Hepatic stellate cell (primary cell): ENCODE measurements at places on chromosomes 6 and 20.

GRCh38 chr6:119523556-119523955 is 174.0 kb upstream of the MAN1A1 start:
- no peak for DNase-seq

DNA sequence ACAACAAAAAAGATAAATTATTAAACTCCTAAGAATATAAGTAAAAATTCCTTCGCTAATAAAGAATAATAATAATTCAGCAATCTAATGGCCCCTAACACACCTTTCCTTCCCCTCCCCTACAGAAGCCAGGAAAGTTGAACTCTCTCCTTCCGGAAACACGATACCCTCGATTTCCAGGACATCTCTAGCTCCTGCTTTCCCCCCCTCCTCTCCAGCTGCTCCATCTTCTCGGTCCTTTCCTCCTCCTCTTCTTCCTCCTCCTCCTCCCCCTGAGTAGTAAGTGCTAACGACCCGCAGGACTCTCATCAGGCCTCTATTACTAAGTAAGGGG is 603 bp downstream of the TASP1 start:
- no peak for DNase-seq

- no peak for DNase-seq
Observed at GRCh38 chr6:133369773-133370272, 128.7 kb downstream of the EYA4 start.

- no peak for DNase-seq
Observed at GRCh38 chr20:62306414-62307187, 3.8 kb downstream of the ADRM1 start.

DNA sequence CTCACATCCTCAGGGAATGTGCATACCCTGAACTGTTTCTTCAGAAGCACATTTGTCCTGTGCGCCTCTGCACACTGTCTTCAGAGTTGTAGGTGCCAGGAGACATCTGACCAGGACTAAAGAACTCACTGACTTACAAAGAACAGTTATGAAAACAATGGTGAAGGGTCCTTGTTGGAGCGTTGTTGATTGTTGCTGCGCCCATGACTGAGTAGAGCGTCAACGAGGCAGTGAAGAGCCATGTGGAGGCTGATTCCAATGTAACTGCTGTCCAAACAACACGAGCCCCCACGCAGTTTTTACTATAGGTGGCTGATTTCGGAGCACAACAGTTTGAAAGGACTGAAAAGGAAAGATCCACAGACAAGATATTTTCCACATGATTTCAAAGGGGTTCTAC is 380.3 kb downstream of the CDH26 start:
- no peak for DNase-seq

DNA sequence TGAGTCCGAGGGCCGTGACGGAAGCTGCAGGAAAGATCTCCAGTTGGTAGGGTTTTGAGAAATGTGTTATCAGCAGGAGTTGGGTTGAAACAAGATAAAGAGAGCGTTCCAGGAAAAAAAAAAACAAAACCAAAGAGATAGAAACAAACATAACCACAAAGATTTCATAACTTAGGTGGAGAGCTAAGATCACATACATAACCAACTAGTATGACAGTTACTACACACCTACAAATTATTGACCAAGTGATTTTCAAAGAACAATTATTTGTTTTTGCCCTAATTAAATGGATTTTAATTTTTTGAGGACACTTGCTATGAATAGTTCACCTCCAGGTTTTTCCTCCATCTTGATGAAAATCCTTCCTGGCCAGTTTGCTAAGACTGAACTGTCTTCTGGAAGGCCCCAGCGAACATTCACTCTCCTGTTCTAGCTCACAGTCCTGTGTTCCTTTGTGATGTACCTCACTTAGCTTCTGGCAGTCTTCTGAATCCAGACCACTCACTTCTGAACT is 69.4 kb downstream of the SNX9 start:
- DNase-seq = no peak

GRCh38 chr6:164075981-164076615 is 661.6 kb downstream of the QKI start:
- no peak for DNase-seq

DNA sequence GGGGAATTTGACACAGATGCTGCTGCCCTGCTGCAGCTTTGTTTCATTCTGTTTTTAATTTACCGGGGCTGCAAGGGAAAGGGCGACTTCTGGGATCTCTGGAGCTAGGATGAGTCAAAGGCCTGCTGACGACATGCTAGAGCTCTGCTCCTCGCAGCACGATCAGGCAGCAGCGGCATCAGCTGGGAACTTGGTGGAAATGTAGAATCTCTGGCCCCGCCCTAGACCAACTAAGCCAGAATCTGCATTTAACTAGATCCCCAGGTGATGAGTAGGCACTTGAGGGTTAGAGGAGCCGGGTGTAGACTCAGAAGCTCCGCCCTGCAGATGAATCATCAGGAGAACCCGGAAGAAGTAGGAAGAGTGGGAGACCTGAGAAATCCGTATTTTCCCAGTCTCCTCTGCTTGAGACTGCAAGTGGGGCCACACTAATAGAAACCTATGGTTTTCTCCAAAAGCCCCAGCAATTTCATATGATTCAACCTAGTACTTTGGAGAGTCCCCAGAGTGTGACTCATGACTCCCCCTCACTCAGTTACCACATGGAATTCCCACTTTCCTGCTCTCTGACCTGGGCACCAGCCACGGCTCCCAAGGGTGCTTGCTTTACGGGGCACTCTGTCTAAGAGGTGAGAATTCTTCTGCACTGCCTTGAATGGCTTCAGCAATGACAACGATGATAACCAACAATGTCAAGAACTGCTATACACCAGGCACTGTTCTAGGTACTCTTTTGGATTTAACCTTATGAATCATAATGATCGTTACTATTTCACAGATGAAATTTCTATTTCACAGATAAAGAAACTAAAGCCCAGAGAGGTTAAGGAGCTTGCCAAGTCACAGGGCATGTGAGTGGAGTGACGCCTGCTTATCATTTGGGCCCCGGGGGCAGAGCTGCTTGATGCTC is 18.1 kb downstream of the TUBB2B start:
- no peak for DNase-seq

DNA sequence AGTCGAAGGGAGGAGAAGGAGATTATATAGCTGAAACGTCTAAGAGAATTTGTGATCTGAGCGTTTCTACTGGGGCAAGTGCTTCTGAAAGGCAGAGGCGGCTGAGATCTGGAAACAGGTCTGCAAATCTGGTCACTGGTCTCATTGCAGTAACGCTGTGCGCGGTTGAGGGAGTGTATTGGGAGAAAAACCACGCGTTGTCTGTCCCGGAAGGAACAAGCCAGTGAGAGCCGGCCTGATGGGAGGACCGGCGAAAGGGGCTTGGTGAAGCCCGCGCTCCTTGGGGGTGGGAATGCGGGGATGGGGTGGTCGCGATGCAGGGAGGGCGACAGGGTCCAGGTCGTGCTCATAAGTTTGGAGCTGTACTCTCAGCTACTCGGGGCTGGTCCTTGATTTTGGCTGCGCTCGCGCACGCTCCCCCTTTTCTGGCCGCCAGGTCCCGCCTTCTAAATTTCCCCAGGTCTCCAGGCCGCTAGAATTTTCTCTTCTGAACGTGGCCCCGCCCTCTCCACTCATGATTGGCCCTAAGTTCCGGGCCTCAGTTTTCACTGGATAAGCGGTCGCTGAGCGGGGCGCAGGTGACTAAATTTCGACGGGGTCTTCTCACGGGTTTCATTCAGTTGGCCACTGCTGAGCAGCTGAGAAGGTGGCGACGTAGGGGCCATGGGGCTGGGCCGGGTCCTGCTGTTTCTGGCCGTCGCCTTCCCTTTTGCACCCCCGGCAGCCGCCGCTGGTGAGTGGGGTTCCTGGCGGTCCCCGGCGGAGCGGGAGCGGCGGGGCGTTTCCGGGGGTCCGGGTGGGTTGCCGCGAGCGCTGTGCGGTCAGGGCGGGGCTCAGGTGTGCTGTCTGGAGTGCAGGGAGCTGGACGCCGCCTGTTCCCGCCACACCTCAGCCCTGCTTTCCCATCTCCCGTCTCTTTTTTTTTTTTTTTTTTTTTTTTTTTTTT is at the start of gene MICB:
Gene MICB (plus strand): TSS at position 615 of the 946 bp plus-strand sequence. CDS start 49 bp downstream, at position 664.
- peak; percentile 80 for DNase-seq

GRCh38 chr6:14423330-14423729 is 305.8 kb downstream of the CD83 start:
- no peak for DNase-seq

DNA sequence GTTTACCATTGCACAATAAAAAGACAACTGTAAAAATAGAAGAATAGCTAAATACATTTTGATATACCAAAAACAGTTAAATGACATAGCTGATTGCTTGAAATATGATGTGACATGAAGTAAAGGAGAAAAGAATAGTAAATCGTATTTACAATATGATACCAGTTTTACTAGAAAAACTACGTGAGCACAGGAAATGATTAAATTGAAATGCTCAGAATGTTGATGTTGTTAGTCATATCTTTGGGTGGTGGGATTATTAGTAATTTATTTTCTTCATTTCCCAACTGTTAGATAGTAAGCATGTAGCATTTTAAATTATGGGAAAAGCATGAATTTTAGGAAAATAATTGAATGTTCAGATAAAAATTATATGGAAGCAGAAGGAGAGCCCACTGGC is 268.3 kb upstream of the TAB2 start:
- DNase-seq = no peak

DNA sequence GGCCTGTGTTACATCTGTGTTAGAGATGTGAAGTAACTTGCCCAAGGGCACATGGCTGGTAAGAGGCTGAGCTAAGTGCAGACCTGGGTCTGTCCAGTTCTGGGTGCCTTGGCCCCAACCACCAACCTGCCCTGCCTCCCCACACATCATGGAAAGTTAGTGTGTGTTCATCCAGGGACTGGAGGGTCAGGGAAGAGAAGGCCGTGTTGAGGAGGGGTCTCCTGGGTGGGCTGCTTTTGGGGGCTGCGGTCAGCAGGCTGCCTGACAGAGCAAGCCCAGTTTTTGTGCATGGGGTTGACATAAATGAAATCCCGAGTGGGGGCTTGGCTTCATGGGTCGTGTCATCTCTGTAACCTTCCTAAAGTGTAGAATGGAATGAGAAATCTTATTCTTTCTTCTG is 10.9 kb downstream of the PYGB start:
- DNase-seq = no peak

- peak; percentile 3 for DNase-seq
Observed at GRCh38 chr6:144939921-144940320, 654.8 kb downstream of the UTRN start.

- no peak for DNase-seq
Observed at GRCh38 chr6:167079853-167080297, 43.0 kb upstream of the CCR6 start.

- no peak for DNase-seq
Observed at GRCh38 chr6:94600636-94601035, 976.7 kb upstream of the MANEA start.

DNA sequence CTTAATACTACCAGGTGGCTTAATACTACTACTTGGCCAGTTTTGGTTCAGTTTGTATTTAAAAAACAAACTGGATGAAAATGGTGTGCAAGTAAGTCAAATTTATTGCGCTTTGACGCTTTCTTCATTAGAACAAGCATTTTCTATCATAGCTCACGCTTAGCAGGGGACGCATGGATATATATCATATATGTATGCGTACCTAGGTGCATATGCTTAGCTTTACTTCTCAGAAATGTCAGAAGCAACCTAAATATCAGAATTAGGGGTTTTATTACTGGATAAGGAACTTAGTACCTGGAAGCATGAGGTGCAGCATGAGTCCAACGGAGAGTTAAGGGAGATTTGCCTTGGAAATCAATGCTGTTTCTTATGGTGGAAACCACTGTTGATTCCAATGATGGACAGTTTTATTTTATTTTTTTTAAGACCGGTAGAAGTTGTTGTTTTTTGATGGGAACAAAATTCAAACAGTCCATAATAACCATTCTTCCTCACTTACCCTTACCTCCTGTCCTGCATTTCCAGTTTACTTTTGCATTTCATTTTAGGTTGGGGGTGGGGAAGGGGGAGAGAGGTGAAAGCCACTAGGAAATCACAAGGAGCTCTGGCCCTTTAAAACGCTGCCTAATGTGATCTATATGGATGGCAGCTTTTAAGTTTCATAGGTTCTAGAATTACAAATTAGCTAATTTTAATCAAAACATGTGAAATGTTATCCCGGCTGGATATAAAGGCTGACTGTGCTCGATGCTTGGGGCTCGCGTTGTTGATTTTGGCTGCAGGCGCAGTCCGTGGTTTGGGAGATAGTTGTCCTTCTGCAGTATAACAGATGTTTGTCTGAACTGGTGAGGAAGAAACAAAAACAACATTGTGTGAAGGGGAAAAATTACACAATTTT is 2.1 kb downstream of the SOBP start:
- peak; percentile 37 for DNase-seq

DNA sequence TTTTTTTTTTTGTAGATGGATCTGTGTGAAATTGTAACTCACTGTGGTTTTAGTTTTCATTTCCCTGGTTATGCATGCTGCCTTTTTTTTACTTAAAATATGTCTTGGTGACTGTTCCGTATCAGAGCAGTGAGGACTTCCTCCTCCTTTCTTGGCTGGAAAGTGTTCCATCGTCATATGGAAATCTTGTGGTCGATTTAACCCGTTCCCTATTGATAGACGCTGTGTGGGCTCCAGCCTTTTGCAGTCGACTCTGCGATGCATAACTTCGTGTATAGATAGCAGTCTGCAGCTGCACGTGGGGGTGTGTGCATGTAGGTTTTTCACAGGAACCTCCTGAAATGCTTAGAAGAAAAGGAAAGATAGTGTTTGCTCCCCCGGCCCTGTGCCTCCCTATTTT is 28.1 kb upstream of the PNPLA1 start:
- DNase-seq = peak; percentile 54

DNA sequence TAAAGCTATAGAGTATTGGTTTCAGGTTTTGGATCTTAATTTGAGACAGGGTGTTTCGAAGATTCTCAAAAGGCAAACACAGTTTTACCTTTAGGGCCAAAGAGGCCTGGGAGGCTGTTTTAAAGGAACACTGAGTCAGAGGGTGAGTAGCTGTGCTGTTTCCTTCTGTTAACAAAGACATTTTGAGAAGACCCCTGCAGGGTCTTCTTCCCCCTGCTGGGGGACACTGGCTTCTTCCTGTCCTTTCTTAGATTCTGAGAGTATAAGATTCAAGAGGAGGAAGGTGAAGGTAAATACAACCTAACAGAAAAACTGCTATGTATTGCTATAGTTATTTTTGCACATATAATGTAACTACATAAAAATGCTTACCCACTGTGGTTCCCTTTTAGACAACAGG is 19.0 kb downstream of the HS3ST5 start:
- DNase-seq = no peak

GRCh38 chr6:31268369-31268765 is 3.5 kb downstream of the HLA-C start:
- no peak for DNase-seq
